ENCODE measurements at places on chromosomes 3 and 15.
A peak's percentile ranks its signal among the peaks of the same experiment; 100 is the strongest.

- DNase-seq, result no peak
Observed at GRCh38 chr3:36877930-36878685, 66.7 kb downstream of the TRANK1 start.

- DNase-seq, result no peak
Observed at GRCh38 chr3:55075846-55076245, 148.0 kb upstream of the LRTM1 start.

DNA sequence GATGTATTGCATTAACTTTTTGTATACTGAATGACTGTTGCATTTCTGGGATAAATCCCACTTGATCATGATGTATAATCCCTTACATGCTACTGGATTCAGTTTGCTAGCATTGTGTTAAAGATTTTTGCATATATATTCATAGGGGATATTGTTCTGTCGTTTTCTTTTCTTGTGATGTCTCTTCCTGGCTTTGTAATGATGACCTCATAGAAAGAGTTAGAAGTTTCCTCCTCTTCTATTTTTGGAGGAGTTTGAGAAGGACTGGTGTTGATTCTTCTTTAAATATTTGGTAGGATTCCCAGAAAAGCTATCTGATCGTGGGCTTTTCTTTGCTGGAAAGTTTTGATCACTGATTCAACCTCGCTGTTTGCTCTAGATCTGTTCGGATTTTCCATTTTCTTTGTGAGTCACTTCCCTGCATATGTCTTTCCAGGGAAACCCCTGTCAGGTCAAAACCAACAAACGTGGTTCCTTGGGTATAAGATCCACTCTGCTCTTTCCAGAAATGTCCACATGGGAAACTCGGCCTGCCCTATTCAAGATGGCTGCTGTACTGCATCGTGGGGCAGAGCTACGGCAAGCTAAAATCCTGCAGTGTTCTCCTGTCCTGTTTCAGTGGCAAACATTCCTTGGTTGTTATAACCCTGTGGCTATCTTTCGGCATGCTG, 120.4 kb downstream of the GABRG3 start:
- DNase-seq, result no peak

DNA sequence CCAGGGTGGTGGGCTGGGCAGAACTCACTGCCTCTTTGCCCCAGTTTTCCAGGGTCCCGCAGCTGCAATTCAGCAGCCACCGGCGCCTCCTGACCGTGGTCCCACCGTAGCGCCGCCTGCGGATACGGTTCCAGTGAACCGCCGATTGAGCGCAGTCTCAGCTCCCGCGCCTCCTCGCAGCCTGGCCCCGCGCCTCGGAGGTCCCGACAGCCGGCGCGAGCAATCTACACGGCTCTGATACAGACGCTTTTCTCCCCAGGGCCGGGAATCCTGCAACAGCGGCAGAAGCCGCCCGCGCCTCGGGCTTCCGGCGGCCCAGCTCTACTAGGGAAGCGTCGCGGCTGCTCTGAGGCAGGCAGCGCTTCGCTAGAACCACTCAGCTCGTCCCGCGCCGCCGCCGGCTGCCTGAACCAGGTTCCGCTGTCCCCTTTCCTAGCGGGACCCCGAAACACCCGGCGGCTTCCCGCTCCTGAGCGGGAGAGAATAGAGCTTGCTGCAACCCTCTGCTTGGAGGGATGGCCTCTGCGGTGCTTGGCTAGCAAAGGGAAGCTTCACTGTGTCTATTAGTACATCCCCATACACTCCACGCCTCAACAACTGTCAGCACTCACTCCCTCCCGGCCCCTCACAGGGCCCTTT, 3.1 kb downstream of the FOXL2NB start:
- DNase-seq, result no peak

DNA sequence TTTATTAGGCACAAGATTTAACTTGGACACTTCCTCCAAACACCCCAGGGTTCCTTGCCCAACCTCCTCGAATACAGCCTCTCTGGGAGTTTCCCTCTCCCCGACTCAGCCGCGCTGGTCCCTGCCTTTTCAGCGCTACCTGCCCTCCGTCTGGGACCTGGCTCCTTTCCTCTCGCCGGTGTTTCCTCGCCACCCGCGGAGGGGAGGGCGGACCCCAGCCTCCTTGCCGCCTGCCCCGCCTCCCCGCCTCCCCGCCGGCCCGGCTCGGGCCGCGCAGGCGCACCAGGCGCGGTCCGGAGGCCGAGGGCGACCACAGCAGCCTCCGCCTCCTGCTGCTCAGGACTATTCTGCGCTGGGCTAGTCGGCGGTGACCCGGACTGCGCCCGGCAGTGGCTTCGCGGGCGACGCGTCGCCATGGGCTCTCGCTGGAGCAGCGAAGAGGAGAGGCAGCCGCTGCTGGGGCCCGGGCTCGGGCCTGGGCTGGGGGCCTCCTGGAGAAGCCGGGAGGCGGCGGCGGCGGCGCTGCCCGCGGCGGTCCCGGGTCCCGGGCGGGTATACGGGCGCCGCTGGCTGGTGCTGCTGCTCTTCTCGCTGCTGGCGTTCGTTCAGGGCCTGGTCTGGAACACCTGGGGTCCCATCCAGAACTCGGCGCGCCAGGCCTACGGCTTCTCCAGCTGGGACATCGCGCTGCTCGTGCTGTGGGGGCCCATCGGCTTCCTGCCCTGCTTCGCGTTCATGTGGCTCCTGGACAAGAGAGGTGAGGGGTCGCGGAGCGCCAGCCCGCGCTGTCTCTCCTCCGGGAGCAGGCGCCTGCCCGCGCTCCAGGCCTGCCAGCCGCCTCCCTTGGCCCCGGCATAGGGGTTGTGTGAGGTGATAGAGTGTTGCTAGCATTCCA, at the start of gene SLC49A4:
TSS of gene SLC49A4 (plus strand) at position 291 of the 895 bp plus-strand sequence. CDS start at position 415, 124 bp downstream.
- peak; percentile 80 for DNase-seq

GRCh38 chr3:183546625-183547024, 8.9 kb downstream of the KLHL6 start:
- no peak for DNase-seq

DNA sequence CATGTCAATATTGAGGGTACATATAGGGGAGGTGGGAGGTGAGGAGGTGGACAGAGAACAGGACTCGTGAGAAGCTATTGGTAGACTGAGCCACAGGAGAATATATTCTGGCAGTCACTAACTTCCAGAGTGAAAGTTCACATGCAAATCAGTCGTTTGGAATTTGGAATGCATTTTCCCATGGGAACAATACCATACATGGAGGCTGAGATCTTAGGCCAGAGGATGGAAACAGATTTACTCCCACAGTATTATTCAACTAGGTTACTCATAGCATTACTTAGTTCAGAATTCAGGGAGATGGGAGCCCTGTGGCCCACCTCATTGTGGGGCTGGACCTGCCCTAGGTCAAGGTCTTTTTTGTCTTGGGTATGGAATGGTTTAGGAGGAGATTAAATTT, 36.4 kb upstream of the ABHD2 start:
- DNase-seq, result no peak

DNA sequence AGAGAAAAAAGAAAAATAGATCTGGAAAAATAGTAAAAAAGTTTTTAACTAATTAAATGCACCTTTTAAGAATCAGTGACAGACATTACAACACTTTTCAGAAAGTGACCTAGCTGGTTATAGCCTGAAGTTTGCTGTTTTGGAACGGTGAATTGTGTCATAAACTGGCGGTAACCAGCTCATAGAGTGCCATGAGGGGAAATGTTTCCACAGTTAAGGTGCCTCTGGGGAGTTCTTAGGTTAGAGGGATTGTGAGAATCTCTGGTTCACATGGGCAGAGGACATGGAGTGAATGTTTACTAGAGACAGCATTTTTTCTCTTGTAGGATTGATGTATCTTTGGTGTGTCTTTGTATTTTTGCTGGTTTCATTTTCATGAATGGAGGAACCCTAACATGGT, 2.8 kb downstream of the TBC1D23 start:
- no peak for DNase-seq

- DNase-seq, result peak; percentile 34
Observed at GRCh38 chr15:72116731-72117485, 1.0 kb downstream of the MYO9A start.

DNA sequence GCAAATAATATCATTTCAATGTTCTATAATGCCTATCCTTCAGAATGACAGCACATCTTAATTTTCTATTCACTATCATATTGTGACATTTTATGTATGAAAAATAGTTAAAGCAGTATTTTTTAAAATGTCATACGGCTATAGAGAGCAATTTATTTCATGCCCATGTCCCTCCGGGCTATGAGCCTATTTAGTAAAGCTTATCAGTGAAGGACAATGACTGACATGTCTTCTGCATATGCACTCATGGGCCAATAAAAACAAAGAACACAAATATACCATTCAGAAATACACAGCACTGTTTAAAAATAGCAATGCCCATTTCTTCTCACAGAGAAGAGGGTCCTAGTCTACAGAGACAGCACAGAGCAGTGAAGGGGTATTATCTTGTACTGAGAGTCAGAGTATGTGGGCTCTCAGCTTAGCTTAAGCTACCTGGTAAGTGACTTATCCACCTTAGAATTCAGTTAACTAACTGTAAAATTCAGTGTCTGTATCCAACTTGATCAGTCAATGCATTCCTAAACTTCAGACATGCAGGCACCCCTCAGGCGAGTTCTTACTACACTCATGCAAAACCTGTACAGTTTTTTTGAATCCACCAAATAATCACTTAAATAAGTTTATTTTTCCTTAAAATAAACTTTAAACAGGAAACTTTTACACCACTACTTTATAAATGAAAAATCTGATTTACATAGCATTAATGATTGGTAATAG, 9.0 kb downstream of the GOLIM4 start:
- no peak for DNase-seq

- DNase-seq, result no peak
Observed at GRCh38 chr15:65743637-65744252, 48.3 kb downstream of the DENND4A start.

GRCh38 chr3:14461748-14462324, 59.4 kb downstream of the SLC6A6 start:
- no peak for DNase-seq

DNA sequence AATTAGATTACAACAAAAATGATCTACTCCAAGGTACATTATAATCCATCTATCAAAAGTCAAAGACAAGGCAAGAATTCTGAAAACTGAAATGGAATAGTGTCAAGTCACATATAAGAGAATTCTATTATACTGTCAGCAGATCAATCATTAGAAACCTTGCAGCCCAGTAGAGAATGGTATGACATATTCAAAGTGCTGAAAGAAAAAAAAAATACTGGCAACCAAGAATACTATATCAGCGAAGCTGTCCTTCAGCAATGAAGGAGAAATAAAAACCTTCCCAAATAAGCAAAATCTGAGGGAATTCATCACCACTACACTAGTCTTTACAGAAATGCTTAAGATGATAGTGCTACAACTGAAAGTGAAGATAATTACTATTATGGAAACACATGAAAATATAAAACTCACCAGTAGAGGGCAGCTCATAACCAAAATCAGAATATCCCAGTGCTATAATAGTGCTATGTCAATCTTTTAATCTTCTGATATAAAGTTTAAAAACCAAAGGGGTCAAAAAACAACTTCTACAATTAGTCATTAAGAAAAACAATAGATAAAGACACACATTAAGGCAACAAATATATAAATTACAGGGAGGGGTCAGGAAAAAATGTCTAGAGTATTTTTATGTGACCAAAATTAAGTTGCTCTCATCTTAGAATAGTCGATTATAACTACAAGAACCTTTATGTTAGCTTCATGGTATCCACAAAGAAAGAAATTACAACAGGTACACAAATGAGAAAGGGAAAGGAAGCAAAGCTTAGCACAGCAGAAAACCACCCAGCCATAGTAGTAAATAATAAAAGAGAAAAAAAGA, 190.7 kb upstream of the CNTN6 start:
- no peak for DNase-seq

GRCh38 chr3:106261396-106261795, 392.6 kb upstream of the CBLB start:
- no peak for DNase-seq

DNA sequence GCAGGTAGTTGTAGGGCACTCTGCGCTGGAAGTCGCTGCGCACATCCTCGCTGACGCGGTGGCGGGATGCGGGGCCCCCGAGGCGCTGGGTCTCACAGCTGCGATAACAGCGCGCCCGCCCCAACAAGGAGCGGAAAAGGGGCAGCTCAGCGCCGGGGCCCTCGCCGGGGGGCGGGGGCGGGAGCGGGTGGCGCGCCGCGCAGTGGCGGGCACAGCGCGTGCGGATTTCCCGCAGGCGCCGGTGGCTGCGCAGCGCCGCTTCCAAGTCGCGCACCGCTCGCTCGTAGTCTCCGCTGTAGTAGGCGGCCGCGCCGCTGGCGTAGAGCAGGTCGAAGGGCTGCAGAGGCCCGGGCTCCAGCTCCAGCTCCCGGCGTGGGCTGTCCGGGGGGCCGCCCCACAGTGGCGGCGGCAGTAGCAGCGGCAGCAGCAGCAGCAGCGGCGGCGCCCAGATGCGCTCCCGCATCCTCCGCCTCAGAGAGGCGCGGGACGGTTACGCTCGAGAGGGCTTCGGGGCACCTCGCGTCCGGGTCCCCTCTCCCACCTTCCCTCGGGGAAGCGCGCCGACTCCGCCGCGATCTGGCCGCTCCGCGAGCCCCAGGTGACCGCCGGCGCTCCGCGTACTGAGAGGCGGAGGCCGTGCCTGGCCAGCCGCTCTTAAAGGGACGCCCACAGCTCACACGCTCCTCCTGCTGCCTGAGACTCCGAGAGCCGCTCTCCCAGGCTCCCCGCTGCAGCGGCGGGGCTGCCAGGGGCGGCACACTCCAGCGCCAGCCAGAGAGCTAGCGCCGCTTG, at the start of gene P3H2:
TSS of gene P3H2 (minus strand) at position 629 of the 792 bp plus-strand sequence. CDS start at position 463, 166 bp downstream.
- peak; percentile 90 for DNase-seq
